GM12878 (cell line): ENCODE measurements at places on chromosomes 3 and 15.

DNA sequence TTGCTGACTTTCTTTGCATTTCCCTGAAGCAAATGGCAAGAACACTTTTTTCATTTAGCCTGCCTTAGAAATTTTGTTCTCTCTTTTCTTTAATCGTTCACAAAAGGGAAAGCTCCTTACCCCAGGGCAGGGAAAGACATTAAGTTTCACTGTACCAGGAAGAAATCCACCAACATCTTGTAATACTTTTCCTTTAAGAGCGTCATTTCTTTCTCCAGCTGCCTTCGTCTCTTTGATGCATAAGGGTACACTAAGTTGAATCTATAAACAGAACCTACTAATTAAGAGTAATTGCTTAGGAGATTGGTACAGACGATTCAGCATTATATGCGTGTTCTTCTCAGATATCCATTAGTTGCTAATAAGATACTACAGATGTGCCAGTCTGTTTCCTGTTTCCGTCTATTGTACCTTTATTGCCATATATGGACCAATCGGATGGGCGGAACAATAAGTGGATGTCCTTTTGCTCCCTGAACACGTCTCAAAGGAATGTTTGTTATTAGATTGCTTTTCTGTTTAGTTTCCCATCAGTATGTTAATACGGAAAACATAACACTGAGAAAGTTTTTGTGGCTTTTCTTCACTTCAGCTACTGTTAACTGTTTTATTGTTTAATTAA, 276.7 kb upstream of the RARB start:
- no peak for DNase-seq

- DNase-seq, result no peak
These were observed 179.5 kb upstream of the NSMCE3 start for GRCh38 chr15:29449136-29449535.

GRCh38 chr15:73773428-73773827, 20.3 kb upstream of the INSYN1 start:
- no peak for DNase-seq

- DNase-seq, result no peak
These were observed 620 bp upstream of the ANP32A start for GRCh38 chr15:68821190-68821840.

- no peak for DNase-seq
These were observed 257.2 kb upstream of the SOX2 start for GRCh38 chr3:181454451-181455027.

DNA sequence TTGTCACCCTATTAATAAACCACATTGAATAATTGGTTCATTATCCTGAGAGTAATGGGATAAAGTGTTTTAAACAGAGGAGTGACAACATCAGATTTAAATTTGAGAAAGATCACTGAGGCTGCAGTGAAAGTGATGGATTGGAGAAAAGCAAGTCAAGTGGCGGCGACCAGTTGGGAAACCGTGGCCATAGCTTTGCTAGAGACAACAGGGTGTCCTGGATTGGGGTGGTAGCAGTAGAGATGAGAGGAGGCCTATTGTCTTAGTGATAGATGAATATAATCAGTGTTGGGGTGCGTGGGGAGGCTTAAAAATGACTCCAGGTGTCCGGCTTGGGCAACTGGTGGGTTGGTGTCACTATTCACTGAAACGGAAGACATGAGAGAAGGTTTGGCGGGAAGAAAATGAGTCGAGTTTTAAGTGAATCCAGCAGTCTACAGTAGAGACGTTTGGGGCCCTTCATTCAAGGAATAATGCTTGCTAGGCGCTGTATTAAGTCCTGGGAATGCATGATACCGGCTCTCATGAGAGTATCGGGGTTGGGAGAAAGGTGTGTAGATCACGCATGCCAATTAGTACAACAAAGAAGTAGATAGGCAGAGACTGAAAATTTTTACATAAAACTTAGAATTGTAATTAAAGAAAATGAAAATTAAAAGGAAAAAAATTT, 819 bp downstream of the NEK4 start:
- no peak for DNase-seq

DNA sequence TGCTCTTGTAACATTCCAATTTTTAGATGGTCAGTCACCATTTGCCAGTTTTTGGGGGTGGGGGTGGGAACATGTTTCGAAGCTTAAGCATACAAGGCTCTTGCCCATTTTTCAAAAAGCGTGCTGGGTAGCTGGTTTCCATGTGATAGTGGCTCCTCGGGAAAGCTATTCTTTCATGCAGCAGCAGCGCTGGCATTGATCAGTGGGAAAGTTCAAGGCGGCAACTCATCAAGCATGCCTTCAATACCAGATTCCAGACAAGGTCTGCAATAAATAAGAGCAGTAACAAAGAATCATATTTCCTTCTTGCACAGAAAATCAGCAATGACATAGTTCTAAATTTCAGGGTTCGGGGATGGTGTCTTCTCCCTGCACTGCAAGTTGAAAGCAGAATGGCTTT, 133.5 kb upstream of the ONECUT1 start:
- DNase-seq, result no peak

- DNase-seq, result no peak
These were observed 25.1 kb downstream of the CNTN6 start for GRCh38 chr3:1117843-1118473.

DNA sequence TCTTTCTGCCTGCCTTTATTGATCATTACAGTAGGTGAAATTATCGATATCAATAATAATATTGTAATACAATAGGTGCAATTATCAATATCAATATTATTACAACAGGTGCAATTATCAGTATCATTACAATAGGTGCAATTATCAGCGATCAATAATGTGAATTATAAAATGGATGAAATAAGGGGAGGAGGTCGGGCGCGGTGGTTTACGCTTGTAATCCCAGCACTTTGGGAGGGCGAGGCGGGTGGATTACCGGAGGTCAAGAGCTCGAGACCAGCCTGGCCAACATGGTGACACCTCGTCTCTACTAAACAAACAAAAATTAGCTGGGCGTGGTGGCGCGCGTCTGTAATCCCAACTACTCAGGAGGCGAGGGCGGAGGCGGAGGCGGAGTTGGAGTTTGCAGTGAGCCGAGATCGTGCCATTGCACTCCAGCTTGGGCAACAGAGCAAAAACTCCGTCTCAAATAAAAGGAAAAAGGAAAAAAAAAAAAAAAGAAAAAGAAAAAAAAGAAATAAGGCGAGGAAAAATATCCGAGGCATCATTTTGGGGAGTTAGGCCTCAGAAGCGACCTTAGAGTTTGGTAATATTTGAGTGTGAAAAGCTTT, 611 bp upstream of the BNIP2 start:
- DNase-seq, result no peak

- DNase-seq, result no peak
These were observed 4.6 kb upstream of the HACD3 start for GRCh38 chr15:65525622-65526021.

GRCh38 chr3:43932921-43933320, 242.2 kb downstream of the ABHD5 start:
- DNase-seq, result no peak

DNA sequence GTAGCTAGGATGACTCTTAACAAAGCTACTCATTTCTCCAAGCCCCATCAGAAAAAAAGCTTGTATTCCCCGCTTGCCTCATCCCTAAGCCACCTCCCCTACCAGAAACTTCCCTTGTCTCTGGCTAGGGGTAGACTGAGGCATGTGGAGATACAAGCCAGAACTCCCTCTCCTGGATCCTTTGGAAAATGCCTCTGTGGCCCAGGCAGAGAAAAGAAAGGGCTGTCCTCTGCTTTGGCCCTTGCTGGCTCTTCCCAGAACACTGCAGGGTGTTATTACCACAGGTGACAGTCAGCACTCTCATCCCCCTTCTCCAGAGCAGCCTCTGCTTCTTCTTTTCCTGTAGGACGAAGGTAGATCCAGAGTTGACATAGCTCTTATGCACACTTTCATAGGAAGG, 15.2 kb downstream of the RMDN3 start:
- no peak for DNase-seq

DNA sequence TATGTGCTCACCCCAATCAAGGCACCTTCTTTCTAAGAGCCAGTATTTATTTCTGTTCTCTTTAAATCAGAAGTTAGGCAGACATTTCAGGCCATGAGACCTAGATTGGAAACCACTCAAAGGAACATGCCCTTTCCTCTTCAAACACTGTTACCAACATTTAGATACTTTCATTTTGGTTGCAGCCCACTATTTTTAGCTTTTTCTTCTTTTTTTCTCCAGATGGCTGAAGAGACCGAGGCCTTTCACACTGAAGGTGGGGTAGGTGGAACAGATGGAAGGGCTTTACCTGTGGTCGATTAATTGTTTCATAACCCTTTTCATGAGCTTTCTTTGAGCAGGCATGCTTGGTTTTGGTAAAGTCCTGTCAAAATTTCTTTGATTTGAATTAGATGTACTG, 10.9 kb upstream of the LZTFL1 start:
- peak; percentile 9 for DNase-seq

GRCh38 chr3:52531860-52532516, 1.7 kb downstream of the NT5DC2 start:
- no peak for DNase-seq

DNA sequence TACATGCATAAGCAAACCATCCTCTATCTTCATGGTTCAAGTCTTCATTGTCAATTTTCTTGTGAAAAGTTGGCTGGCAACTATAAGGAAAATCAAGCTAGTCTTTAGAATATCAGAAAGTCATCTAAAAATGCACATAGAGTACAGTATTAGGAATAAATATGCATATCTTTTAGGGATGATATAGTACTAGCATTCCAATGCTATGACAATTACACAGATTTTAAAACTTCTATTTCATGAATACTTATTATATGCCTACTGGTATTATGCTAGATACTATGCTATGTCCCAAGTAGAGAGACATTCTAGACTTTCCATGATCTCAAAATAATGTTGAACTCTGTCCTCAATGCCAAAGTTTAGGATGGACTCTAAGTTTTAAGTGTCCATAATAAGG, 81.3 kb upstream of the NAALADL2 start:
- DNase-seq, result no peak

- DNase-seq, result no peak
These were observed 31.2 kb upstream of the SRGAP3 start for GRCh38 chr3:9280451-9281219.

- DNase-seq, result no peak
These were observed 172.6 kb downstream of the TBC1D2B start for GRCh38 chr15:77904901-77905300.

DNA sequence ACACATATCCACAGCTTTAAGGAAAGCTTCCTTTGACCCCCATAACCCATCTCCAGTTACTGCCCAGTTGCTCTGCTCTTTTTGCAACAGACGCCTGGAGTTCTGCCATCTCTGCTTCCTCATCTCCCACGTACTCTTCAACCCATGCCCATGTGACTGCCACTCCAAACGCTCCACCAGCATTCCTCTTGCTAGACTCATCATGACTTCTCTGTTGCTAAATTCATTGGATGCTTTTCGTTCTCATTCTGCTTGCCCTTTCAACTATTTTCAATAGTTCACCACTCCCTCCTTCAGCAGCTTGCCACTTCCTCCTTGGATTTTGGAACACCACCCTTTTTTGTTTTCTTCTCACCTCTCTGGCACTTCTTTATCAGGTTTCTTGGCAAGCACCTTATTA, 2.7 kb upstream of the KNSTRN start:
- DNase-seq, result no peak

- DNase-seq, result no peak
These were observed 92.5 kb upstream of the PFN2 start for GRCh38 chr3:150063237-150063636.

GRCh38 chr3:113247675-113248458, 36.5 kb downstream of the BOC start:
- DNase-seq, result no peak

- DNase-seq, result no peak
These were observed 746.8 kb downstream of the GRM7 start for GRCh38 chr3:7607676-7608075.

GRCh38 chr3:171615686-171616085, 155.5 kb upstream of the TNIK start:
- DNase-seq, result no peak

DNA sequence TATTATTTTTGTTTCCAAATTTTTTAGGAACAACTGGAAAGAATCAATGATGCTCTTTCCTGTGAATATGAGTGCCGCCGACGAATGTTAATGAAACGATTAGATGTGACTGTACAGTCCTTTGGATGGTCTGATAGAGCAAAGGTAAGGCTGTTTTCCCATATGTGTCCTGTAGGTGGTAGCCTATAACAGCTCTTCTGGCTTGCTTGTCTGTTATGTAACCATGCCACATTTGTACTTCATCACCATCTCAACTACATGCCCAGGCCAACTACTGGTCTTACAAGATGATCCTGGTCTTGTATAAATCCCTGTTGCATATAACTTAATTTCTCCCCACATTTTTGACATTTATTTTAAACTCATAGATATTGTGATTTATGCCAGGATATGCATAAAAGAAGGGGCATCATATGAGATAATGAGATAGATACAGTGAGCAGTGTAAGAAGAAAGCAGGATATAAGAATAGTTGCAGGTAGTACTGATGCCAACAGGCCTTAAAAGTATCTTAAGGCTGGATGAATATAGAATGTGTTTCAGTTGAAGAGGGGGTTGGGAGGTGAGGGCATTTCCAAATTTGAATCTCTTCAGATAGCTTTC, 20.3 kb downstream of the FAM98B start:
- peak; percentile 33 for DNase-seq

- DNase-seq, result no peak
These were observed 2.6 kb downstream of the ISLR2 start for GRCh38 chr15:74132681-74133651.

- no peak for DNase-seq
These were observed 23.6 kb downstream of the GRAMD2A start for GRCh38 chr15:72173864-72174550.

GRCh38 chr15:36805278-36805677, 225.9 kb downstream of the CDIN1 start:
- no peak for DNase-seq

GRCh38 chr3:182129740-182130139, 418.0 kb downstream of the SOX2 start:
- DNase-seq, result no peak

DNA sequence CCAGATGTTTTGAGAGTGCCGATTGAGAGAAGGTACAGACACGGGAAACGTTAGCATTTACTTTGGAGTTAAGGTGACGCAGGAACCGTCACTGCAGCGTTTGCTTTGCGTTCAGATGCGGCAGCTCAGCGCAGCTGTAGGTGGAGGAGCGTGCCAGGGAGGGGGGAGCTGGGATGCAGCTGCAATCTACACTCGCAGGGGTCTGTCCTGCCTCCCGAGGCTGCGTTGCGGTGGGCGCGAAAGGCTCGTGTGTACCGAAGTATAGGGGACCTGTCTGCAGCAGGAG, 425 bp upstream of the FYTTD1 start:
- DNase-seq, result no peak

GRCh38 chr3:57999417-58000115, 8.7 kb upstream of the FLNB start:
- no peak for DNase-seq

- no peak for DNase-seq
These were observed 231.9 kb upstream of the DPPA4 start for GRCh38 chr3:109569135-109569846.

- no peak for DNase-seq
These were observed 20.6 kb downstream of the CDCP1 start for GRCh38 chr3:45125550-45126026.

- DNase-seq, result no peak
These were observed 10.4 kb downstream of the SLC28A1 start for GRCh38 chr15:84894736-84895425.

DNA sequence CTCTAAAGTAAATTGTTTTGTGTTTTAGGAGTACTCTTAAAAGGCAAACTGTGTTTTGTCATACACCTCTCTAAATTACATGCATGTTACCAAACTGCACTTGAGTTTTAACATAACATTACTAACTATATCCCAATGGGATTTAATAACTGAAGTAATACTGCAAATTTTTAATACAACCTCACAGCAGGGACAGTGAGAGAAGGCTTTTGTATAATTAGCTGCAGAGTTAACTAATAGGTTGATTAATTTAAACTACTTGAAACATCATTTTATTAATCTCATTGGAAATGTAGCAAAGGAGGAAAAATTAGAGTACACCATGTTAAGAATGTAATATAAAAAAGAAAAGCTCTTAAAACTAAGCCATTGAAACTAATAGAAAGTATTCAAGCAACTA, 417.3 kb downstream of the CADM2 start:
- DNase-seq, result no peak
